Fibroblast of skin of left biceps (primary cell): ENCODE measurements at places on chromosomes 6 and 20.

- no peak for DNase-seq
These were observed 95.3 kb upstream of the BHLHE23 start for GRCh38 chr20:63101781-63102720.

- no peak for DNase-seq
These were observed 35.4 kb downstream of the TMX4 start for GRCh38 chr20:7984192-7984591.

DNA sequence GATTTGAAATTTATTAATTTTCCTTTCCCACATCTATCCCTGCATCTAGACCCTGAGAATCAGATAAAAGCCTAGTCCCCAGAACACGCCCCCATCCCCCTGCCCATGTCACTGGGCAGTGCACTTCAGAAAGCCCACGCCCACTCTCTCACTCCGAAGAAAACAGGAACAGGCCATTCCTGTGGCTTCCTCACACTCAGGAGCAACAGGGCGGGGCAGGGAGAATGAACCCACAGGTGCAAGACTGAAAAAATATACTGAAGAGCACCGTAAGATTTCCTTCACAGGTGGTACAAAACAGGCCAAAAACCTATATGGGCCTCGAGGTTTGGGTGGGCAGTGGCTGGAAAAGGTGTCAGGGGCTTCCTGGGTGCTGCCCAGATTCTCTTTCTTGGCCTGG, 3.4 kb downstream of the OXT start:
- DNase-seq, result no peak

DNA sequence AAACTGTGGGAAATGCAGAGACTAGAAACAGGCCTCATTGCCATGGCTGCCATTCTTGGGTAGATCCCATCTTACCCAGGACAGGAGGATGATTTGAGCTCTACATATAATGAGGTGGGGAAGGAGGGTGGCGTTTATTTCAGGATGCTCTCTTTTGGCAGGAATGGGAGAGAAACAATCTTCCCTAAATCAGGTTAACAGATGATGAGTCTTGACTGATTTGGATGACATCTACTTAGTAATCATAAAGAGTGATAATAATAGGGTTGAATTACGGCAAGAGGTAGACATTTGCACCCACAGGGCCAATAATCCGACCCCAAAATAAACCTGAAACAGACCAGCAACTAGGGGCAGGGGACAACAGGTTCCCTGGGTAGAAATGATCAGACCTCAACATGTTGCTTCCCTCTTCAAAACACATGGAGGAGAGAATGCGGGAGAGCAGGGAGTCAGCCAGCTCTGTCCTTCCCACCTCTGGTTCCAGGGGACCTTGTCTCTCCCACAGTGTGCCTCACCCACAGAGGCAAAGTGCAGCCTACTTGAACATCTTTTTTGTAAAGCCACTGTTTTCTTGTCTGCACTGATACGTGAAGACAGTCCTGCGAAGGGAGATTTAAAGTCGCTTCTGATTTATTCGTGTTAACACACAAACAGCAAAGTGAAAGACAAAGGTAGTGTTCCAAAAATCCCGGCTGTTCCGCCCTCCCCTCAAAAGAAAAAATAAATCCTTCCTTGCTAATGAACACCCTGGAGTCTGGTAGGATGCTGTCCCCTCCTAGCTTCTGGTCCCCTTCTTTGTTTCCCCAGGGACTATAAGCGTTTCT, 3.9 kb downstream of the FOXQ1 start:
- DNase-seq, result no peak
